ENCODE measurements at places on chromosomes 12 and 14.
A peak's percentile ranks its signal among the peaks of the same experiment; 100 is the strongest.

DNA sequence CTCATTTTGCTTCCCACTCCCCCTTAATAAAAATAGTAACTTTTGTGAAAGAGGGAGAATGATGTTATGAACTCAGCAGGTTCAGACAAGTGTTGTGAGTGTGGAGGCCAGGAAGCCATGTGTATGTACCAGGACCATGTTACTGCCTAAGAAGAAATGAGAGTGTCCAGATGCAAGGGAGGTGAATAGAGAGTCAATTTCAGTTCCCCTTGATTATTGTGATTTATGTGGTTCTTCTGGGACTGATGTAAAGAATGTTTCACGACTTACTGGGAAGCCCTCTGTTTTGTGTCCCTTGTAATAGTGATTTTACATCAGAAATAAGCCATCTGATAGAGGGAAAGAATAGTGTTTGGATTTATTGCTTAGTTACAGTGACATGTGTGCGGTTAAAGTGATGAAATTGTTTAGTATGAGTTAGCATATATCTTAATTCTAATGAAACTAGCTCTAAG lies 32.5 kb downstream of the FBXO34 start:
- peak; percentile 59 for DNase-seq

GRCh38 chr12:112275836-112276235 lies 106.4 kb downstream of the HECTD4 start:
- DNase-seq, result no peak

- no peak for DNase-seq
Observed at GRCh38 chr12:29796823-29797263, 13.1 kb upstream of the TMTC1 start.

GRCh38 chr12:46267825-46268582 lies 839 bp downstream of the SLC38A1 start:
- DNase-seq, result peak; percentile 51

DNA sequence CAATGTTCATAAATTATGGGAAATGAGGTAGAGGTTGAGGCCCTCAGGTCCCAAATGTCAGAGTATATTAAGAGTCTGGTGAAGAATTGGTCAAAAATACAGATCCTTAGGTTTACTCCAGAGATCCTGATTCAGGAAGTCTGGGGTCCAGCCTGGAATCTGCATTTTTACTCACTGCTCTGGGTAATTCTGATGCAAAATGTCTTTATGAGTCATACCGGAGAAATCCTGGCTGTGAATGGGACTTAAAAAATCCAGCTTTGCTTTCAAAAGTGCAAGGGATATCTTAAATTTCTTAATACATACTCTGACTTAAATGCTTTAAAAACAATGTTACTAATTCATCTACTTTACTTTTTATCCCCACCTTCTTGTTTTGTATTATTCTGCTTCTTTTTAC lies 74.5 kb downstream of the FERMT2 start:
- no peak for DNase-seq

GRCh38 chr14:56115976-56116893 lies 2.0 kb upstream of the PELI2 start:
- DNase-seq, result peak; percentile 61

GRCh38 chr12:3145033-3145432 lies 67.9 kb downstream of the TSPAN9 start:
- no peak for DNase-seq

- peak; percentile 81 for DNase-seq
Observed at GRCh38 chr14:105351920-105352851, 37.6 kb downstream of the PACS2 start.

DNA sequence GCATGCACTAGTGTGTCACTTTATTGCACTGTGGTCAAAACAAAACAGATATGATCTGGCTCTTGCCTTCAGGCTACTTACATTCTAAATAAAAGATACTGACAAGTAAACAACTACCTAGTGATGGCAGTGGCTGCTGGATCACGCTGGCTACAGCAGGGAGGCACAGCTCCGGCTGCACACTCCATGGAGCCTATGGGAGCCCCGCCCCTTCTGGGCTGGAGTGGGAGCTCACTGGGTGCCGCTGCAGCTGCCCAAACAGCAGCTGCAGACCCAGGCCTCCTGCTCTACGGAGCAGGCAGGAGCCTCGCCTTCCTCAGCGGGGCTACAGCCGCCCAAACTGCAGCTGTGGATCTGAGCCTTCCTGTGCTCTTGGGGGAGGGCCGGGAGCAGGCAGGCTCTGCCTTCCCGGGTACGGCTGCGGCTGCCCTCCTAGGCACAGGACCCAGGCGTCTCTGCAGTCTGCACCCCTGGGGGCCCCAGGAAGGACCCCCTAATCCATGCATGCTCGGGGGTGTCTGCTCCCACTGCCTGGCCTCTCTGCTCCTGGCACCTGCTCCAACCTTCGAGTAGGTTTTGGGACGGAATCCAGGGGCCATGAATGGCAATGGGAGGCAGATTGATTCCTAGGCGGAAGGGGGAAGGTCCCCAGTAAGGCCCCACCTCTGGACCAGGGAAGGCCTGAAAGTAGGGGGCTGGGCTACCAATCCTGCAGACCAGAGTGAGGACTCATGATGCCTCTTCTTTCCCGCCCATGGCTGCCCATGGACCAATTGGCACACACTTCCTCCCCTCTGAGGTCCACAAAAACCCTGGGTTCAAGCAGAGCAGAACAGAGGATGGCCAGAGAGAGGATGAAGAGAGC lies 253.1 kb downstream of the ANO6 start:
- no peak for DNase-seq

DNA sequence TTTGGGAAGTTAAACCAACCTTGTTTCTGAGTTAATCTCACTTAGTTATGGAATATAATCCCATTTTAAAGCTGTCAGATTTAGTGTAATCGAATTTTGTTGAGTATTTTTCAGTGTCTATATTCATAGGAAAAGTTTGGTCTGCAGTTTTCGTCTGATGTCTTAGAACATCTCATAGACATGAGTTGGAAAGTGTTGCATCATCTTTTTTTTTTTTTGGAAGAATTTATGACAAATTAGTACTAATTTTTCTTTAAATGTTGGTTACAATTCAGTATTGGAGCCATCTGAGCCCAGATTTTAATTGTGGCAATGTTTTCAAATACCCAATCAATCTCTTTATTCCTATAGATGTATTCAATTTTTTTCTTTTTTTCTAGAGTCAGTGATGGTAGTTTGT lies 27.9 kb downstream of the C12orf50 start:
- no peak for DNase-seq

Data from CD14-positive monocyte (primary cell).